CD4-positive, alpha-beta T cell treated with Interleukin-21 for 1 hour (primary cell): ENCODE measurements at places on chromosomes 12 and 14.

GRCh38 chr12:124720004-124720680, 143.5 kb downstream of the SCARB1 start:
- no peak for DNase-seq

- DNase-seq, result no peak
These were observed 19.5 kb downstream of the DICER1 start for GRCh38 chr14:95137804-95138167.

GRCh38 chr12:9347328-9348127, 139.3 kb upstream of the PZP start:
- DNase-seq, result no peak

DNA sequence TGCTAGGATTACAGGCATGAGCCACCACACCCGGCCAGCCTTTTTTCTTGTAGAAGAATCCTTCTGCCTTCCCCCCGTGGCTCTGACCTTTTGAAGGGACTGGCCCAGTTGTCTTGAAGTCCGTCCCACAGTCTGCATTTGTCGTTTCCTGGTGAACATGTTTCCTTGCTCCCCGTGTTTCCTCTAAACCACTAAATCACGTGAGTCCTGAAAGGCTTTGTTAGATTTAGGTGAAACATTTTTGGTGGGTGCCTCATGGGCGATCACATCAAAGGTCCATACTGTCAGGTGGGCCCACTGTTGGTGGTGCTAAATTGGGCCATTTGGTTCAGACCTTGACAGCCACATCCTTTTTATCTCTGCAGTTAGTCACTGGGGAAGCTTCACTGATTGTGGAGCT, 26.3 kb downstream of the MLXIP start:
- peak; percentile 23 for DNase-seq

DNA sequence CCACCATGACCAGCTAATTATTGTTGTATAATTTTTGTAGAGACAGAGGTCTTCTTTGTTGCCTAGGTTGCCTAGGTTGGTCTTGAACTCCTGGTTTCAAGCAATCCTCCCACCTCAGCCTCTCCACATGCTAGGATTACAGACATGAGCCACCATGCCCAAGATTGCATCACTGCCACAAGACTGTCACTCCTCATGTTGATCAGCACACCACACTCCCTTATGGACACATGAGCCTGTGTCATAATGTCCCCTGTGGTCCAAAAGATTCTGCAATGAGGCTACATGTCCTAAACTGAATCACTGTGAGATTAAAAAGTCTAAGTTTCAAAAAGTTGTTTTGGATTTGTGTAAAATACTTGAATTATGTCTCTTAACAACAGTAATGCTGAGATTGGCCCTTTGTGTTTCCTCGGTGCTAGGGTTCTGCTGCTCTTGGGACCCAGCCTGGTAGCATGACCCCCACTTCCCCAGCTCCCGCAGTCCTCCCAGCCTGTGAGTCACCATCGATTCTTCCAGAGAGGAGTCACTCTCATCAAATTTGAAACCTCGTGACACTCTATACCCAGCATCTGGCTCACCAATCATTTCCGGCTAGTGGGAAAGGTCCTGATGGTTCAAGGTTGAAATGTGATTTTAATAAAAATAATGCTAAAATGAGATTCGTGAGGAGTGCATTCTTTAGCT, 890.9 kb downstream of the VRK1 start:
- DNase-seq, result no peak

DNA sequence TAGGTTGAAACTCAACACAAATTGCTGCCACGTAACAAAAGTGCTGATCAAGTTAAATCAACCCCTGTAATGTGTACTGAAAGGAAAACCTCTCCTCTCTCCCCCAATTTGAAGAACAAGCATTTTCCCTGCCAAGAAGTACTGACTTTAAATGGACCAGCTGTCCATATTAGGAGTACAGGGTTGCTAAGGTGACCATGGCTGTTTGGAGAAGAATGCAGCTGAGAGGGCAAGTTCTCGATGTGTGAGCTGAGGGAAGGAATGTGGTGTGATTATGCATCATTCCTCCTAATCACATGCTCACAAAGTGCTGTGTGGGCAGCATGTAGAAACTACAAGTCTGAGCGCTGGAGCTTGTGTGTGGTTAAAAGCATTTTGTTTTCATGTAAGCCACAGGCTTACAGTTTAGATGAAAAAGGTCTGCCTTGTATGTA, 50.9 kb upstream of the CCT2 start:
- DNase-seq, result peak; percentile 8

DNA sequence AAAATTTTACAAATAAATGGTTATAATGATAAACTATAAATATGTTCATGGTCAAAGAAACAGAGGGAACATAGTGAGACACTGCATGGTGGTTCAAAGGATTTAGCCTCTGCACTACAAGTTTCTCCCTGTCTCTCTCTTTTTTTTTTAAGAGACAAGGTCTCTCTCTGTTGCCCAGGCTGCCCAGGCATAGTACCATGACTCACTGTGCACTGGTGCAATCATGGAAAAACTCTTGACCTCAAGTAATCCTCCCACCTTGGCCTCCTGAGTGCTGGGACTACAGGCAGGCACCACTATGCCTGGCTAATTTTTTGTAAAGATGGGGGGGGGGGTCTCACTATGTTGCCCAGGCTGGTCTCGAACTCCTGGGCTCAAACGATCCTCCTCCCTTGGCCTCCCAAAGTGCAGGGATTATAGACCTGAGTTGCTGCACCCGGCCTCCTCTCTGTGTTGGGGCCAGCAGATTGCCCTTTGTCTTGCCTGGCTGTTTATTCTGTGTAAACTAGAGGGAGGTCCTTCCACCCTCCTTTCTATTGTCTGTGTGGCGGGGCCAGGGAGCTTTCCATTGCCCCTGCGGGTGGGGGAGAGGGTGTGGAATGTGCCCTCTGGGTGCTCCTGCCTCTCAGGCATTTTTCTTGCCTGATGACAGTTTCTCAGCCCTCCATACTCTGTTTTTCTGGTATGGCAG, 22.1 kb downstream of the MTHFD1 start:
- DNase-seq, result no peak

GRCh38 chr12:93352321-93352720, 25.4 kb upstream of the NUDT4 start:
- DNase-seq, result no peak

DNA sequence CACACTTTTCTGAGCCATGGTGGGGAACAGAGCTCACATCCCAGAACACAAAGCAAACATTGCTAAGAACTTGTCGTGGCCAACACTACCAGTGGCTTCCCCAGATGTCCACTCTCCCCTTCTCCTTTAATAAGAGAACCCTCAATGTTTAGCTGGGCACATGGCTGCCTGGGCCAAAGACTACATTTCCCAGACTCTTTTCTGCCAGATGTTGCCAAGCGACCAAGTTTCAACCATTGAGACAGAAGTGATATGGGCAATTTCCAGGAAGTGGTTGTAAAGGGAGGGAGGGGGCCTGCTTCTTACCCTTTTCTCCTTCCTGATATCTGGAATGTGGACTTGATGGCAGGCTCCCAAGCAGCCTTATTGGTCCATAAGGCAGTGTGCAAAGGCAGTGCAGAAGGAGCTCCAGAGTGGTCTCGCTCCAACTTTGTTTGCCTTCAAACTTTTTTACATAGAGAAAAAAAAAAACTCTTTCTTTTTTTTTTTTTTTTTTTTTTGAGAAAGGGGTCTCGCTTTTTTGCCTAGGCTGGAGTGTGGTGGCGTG, 24.9 kb upstream of the JDP2 start:
- no peak for DNase-seq

GRCh38 chr14:92511453-92512238, 1.9 kb upstream of the RIN3 start:
- no peak for DNase-seq

DNA sequence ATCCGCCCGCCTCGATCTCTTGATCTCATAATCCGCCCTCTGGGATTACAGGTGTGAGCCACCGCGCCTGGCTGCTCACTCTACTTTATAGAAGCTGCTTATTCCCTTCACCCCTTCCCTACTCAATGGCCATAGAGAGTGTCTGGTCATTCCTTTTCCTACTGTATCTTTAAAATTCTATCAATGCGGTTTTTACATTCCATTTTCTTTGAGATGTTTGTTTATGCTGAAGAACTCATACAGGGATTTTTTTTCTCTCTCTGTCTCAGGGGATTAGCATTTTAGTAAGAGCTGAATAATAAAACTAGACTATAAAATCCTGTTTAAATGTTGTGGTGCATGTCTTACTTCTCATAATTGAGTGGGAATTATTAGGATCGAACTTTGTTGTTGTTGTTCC, 218.6 kb upstream of the FOXN3 start:
- no peak for DNase-seq

GRCh38 chr12:8780389-8780788, 42.0 kb upstream of the A2ML1 start:
- peak; percentile 17 for DNase-seq

GRCh38 chr14:52834440-52834842, 43.0 kb upstream of the GNPNAT1 start:
- DNase-seq, result no peak

- DNase-seq, result no peak
These were observed 39.7 kb upstream of the ATF7IP start for GRCh38 chr12:14325716-14326343.

DNA sequence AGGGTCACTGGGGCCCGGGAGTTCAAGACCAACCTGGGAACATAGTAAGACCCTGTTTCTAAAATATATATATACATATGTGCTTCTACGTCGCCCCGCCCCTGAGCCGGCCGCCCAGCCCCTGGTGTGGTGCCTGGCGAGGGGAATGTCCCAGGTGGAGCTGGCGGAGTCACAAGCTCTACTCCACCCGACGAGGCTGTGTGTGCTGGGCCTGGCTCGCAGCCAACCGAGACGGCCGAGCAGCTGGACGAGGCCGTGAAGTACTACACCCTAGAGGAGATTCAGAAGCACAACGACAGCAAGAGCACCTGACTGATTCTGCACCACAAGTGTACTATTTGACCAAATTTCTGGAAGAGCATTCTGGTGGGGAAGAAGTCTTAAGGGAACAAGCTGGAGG, 22.1 kb upstream of the ITPK1 start:
- no peak for DNase-seq

GRCh38 chr12:10331642-10332239, 24.1 kb downstream of the KLRD1 start:
- DNase-seq, result peak; percentile 52

- no peak for DNase-seq
These were observed 125.0 kb upstream of the HMGA2 start for GRCh38 chr12:65699251-65699650.

GRCh38 chr12:6968426-6968825, 2.0 kb downstream of the PHB2 start:
- DNase-seq, result no peak

DNA sequence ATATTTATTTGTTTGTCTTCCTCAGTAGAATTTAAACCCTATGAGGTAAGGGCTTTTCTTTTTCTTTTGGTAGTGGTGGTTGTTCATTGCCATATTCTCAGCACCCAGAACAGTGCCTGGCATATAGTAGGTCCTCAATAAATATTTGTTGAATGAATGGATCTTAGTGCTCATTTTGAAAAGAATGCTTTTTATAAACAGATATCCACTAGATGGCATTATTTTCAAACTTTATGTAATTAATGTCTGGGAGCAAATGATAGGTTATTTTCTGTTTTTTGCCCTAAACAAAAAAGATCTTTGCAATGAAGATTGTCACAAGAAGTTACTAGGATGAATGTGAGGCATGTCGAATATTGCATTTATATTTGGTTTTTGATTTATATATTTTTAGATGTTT, 64.1 kb downstream of the RAD51B start:
- peak; percentile 6 for DNase-seq

GRCh38 chr14:22407033-22407432, 182.0 kb downstream of the DAD1 start:
- DNase-seq, result no peak

- DNase-seq, result no peak
These were observed 107.0 kb downstream of the ETV6 start for GRCh38 chr12:11756523-11756922.

DNA sequence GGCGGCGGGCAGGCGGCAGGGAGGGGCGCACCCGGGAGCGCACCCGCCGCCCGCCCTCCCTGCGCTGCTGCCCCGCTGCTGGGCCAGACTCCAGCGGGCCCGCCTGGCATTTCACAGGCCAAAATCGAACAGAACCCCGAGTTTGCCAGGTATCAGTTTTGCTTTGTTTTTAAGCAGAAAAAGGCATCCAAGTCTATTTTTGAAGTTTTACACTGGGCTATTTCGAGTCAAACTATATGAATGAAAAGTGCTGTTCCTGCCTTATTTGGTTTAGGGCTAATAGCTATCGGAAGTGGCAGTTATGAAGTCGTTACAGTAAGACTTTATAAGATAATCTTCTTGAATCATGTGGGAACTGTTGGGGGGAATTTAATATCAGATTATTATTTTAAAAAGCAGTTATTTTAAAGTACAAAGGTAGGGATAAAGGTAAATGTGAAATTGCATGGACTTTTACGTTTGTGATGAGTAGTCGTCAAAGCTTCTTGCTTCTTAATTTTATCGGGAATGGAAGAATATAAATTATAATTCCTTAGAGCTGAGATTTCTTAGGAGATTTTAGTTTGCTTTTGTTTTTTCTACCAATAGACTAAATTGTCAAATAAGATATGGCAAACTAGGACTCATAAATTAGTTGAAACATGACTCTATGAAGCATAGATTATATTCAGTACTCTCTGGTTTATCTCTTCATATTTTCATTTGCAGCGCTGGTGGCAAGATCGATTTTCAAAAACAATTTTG, 1.1 kb downstream of the MSRB3 start:
- DNase-seq, result no peak

GRCh38 chr12:71665090-71665463, 976 bp downstream of the THAP2 start:
- DNase-seq, result no peak

DNA sequence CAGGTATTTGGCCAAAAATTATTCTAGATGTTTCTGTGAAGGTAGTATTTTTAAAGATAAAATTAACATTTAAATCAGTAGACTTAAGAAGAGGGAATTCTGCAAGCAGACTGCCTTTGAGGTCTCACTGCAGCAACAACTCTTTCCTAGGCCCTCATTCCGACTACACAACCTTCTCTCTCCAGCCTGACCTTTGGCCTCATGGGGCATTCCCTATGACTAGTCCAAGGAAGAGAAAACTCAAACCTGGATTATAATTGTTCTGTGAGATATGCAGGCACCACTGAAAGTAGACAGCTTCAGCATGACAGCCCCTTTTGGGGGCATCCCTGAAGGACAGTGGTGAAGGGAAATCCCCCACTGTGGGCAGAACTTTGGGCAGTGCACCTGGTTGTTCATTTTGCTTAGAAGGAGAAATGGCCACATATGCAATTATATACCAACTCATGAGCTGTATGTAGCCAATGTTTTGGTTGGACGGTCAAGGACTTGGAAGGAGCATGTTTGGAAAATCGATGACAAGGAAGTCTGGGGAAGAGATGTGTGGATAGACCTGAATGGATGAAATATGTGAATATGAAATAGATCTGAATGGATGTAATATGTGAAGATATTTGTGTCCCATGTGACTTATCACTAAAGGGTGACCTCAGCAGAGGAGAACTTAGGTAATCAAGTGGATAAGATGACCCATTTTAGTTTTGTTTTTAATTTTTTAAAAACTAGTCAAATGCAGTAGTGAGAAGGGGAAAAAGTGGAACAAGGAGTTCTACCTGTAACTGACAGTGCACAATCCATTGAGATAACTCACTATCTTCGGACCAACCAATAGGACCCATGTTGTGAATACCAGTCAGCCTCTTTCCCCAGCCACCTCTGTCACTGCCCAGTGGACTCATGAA, 233.3 kb upstream of the FOXN3 start:
- no peak for DNase-seq
